Suppressor macrophage (primary cell): ENCODE measurements at places on chromosomes 1 and 21.

DNA sequence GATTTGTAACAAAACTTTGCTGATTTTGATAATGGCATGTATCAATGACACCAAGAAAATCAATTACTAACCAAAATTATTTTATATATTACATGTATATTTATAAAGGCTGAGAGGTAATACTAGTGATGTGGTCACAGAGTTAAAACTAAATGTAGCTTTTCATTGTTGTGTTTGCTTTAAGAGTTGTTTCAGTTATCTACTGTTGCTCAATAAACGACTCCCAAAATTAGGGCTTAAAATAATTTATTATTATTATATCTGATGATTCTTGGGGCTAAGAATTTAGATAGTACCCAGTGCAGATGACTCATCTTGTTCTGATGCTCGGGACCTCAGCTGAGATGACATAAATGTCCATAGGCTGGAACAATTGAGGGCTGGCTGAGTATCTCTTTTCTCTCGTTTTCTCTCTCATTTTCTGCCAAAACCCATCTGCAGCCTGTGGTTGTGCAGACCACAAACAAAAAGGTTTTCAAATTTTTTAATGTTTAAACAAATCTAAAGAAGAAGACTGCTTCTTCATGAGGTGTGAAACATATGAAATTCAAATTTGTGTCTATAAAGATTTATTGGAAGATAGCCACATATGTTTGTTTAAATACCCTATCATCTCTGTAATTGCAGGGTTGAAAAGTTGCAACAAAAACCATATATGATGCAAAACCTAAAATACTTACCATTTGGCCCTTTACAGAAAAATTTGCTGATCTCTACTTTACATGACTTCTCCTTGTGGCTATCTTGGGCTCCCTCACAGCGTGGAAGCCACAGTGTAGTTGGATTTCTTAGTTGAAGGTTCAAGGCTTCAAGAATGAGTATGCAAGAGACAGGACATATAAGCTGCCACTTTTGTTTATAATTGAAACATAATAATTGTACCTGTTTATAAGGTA lies 14.8 kb upstream of the PTPRC start:
- DNase-seq: no peak

DNA sequence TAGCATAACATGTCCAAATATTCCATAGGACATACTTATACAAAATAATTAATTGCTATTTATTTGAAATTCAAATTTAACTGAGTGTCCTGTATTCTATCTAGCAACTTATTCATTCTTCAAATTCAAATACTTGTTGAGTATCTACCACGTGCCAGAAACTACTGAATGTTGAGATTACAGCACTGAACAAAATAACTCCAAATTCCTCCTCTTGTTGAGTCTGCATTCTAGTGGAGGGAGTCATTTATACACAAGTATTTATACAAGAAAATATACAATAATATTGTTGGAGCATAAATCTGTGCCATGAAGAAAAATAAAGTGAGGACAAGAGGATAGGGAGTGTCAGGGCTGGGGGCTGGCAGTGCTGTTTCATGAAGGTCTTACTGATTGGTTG lies 43.7 kb upstream of the CDC42BPA start:
- DNase-seq: no peak

DNA sequence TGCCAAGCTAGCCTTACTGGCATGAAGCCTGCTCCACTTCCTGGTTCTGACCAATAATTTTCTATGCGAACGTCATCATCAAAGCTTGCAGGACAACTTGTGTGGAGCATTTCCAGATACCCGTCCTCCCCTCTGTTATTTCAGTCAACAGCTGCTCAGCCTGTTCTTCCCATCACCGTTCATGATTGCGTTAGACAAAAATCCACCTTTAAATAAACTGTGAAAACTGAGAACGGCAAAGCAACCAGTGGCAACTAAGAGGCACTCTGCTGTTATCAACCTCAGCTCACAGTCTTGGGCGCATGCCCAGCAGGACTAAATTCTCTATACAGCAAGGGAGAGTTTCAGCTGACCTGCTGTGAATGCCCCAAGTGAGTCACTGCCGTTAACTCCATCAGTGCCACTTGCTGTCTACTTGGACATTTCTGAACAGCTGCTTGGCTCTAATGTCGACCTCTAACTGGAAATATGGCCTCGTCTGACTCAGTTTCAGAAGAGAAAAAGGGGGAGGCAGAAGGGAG lies 207.4 kb upstream of the RUNX1 start:
- DNase-seq: no peak

DNA sequence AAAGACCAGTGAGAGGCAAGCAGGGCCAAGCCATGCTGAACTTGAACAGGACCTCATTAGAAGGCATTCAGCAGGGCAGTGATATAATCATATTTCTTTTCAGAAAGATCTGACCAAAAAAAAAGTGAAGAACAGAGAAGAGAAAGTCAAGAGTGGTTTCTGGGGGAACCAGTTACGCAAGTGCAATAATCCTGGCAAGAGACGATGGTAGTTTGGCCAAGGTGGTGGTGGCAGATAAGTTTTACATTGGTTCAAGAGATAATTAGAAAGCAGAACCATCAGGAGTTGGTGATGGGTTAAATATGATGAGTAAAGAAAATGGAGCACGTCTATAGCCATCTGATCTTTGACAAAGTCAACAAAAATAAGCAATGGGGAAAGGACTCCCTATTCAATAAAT lies 54.3 kb downstream of the ZSWIM5 start:
- DNase-seq: no peak

- DNase-seq: no peak
Observed at GRCh38 chr1:236543065-236543669, 19.4 kb downstream of the LGALS8 start.
